ENCODE measurements at places on chromosomes 1 and 21.
A peak's percentile ranks its signal among the peaks of the same experiment; 100 is the strongest.

GRCh38 chr21:15515908-15516307 lies 213.9 kb upstream of the USP25 start:
- DNase-seq = no peak

DNA sequence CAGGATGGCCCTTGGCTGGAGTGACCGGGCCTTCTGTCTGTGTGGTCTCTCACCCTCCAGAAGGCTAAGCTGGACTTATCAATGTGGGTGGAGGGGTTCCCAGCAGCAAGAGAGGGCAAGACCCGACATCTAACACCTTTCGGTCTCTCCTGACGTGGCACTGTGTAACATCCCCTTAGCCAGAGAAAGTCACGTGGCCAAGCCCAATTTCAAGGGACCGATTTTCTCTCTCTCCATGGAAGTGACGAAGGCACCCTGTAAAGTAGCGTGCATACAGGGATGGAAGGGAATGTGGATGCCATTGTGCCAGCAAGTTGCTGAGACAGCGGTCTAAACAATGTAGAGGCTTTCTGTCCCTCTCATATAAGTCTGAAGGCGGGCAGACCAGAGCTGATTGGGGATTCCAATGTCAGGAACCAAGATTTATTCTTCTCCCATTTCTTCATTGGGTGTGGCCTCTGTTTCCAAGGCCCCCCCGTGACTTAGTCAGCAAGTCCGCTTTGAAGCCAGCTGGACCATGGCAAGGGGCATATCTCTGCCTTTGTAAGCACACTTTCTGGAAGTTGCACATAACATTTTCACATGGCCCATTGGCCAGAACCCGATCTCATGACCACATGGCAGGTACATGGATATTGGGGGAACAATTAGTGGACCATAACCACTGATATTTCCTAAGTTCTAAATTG lies 12.5 kb downstream of the MX1 start:
- DNase-seq = no peak

- DNase-seq = no peak
These were observed 68.6 kb downstream of the NTMT2 start for GRCh38 chr1:170214117-170215032.

- no peak for DNase-seq
These were observed 56.9 kb downstream of the CLSTN1 start for GRCh38 chr1:9766759-9767442.

DNA sequence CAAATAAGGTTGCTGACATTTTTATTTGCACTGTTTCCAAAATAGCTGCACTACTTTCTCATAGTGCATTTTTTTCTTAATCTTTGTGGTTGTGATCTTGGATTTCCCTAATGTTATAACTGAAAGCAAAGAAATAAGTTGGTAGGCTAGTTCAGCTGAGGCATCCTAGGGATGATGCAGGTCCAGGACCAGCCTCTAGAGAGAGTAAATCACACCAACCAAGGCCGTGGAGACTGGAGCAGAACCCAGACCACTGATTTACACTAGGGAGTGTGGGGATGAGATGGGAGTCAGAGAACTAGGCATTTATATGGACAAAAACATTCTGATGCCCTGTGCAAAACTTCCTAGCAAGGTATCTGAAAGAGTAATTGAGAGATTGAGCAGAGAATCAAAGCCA lies 104.5 kb downstream of the URB2 start:
- no peak for DNase-seq

GRCh38 chr1:30639881-30640452 lies 83.4 kb downstream of the MATN1 start:
- DNase-seq = no peak

- peak; percentile 72 for DNase-seq
These were observed 2.9 kb downstream of the LMO4 start for GRCh38 chr1:87331365-87332241.

DNA sequence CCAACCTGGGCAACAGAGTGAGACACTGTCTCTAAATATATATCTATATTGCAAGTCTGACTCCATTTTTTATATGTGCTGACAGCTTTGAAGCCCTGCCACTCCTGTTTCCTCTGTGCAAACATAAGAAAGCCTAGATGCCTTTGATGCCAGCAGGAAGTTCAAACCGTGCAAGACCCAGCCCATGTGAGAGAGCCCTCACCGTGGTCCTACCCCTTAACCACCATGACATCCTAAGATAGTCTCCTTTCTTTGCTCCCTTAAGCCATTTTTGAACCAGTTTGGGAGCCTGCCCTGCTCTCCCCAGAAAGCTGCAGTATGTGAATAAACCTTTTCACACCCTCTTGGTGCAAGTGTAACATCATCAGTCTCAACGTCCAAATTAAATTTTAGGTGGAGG lies 3.7 kb upstream of the DIPK1A start:
- DNase-seq = peak; percentile 35

DNA sequence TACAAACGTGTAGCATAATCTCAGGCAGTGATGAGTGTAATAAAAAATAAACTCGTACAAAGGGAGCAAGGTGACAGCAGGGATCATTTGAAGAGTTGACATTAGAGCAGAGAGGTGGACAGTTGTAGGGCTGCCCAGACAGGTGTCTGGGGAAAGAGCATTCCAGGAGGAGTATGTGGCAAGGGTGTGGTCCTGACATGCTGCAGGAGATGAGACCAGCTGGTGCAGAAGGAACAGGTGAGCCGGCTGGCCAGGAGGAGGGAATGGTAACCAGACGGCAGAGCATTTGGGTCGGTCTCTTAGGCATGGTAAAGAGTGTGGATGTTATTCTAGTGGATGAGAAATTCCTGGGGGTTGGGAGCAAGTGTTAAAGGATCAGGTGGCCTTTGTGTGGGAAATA lies 306.3 kb downstream of the LMX1A start:
- DNase-seq = no peak

DNA sequence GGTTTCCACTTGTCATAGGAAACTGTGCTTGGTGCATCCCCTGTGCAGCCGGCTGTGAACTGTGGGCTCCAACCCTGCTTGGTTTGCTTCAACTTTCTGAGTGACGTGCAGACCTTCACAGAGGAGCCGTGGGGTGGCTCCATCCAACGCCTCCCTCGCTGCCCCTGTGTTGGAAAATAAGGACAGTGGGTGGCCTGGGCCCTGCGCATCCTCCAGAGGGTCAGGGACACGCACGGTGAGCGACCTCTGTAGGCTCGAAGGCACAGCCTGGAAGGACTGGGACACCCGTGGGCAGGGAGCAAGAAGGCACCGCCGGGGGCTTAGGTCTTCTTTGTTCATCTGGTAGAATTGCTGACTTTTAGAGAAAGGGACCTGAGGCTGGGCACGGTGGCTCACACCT lies 6.5 kb upstream of the FAAP20 start:
- no peak for DNase-seq

GRCh38 chr1:29838738-29839320 lies 602.5 kb downstream of the PTPRU start:
- no peak for DNase-seq

DNA sequence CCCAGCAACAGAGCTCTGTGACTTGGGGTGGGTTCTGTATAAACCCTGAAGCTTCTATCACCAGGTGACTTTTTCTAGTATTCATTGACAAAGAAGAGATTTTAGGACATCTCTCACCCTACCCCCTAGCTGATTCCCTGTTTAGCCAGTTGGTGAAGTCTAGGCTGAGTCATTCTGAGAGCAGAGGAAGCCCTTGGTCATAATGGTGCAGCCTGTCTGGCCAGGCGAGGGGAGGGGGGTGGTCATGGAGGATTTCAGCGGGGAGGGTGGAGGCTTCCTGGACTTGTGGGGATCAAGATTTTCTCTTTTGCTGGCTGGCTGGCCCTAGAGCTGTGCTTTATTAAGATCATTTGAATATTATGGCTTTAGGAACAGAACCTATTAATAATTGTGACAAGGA lies 262.6 kb downstream of the CAMTA1 start:
- no peak for DNase-seq

All from T-helper 22 cell (primary cell).